Fibroblast of lung (primary cell): ENCODE measurements at places on chromosomes 3 and 15.

DNA sequence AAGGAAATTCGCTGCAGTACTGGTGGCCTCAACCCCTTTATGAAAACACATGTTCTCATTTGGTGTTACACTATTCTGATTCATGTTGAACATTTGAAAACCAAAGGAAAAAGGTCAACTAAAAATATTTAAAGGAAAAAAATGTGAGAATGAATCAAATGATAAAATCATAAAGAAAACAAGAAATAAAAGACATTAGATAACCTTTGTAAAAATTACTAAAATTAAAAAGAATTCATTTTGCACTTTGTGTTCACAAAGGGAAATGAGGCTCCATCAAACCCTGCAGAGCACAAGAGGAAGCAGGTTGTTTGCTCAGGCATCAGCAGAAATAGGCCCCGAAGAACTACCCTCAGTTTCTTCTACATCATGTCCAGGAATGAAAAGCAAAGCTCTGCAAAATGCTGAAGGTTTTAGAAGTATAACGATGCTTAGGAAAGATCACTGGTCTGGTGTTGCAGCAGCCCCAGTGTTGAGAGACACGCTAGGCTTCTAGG is 41.2 kb downstream of the MAP4 start:
- H3K4me3 ChIP-seq = no peak overlapping the region
- H3K27me3 ChIP-seq = no peaks in the 10 kb centered on the region
- no peak overlapping the region for H3K27ac ChIP-seq
- peaks cover 2% of the 10 kb centered on the region for H3K36me3 ChIP-seq
- no peaks in the 10 kb centered on the region for H3K4me1 ChIP-seq

DNA sequence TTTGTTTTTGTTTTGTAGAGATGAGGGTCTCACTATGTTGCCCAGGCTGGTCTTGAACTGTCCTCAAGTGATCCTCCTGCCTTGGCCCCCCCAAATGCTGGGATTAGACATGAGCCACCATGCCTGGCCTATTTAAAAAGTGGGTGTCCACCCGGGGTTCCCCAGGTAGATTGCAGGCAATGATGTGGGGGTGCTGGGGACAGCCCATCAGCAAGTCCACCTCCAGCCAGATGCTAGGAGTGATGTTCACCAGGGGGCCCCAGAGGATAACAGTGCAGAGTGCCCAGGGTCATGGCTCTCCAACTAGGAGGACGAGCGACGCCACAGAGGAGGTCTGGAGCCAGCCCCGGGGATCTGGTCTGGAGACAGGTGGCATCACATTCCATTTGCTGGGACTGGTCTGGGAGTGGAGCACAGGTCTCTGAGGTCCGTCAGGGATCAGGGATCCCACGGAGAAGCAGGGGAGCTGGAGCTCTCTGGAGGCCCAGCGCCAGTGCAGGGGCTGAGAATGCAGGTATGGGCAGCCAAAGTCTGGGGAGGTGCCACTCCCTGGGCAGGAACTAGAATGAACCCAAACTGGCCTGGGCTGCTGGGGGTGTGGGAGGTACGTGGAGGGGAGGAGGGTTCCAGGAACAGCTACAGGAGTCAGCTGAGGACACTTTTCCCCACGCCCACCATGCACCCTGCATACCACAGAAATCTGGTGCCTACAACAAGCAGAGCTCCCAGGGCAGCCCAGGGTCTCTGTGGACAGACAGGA is 51.2 kb upstream of the PCSK6 start:
- DNase-seq = no peak
- H3K27ac ChIP-seq = no peak overlapping the region
- H3K27me3 ChIP-seq = no peaks in the 10 kb centered on the region
- no peaks in the 10 kb centered on the region for H3K4me1 ChIP-seq
- no peaks in the 10 kb centered on the region for H3K36me3 ChIP-seq

DNA sequence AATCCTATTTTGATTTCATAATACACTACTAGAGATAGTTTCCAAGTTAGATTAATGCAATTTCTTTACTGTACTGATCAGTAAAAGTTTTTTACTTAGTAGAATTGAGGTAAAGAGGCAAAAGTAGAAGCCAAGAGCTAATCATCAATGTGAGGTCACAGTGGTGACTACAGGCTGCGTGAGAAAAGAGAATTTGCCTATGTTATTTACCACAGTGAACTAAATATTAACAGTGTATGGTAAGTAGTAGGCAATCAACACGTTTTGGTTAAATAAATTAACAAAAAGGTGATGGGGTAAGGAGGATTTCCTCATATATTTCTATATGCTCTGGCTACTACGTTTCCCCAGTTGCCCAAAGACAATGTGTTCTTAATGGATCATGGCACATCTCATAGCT is 202.2 kb upstream of the CMC1 start:
- H3K4me3 ChIP-seq = no peak overlapping the region
- no peaks in the 10 kb centered on the region for H3K4me1 ChIP-seq
- no peaks in the 10 kb centered on the region for H3K27me3 ChIP-seq
- H3K36me3 ChIP-seq = no peaks in the 10 kb centered on the region
- no peak overlapping the region for H3K27ac ChIP-seq
- no peak for DNase-seq

DNA sequence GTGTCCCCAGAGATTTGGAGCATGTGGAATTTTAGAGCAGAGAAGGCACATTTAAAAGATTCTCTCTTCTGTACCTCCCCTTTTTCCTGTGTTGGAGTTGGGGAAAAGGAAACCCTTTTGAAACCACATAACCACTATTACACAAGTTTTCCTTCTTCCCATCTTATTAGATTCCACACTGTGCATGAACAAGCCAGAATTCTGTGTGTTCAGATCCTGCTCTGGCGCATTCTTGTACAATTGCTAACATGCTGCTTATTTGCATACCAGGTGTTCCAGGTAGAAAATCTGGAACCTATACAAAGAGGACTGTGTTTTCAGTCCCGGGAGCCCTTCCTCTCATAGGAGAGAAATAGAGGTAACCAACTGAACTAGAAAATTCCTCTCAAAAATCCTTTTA is 2.6 kb upstream of the CIB2 start:
- no peak for DNase-seq
- H3K4me1 ChIP-seq = no peaks in the 10 kb centered on the region
- H3K36me3 ChIP-seq = no peaks in the 10 kb centered on the region

- no peaks in the 10 kb centered on the region for H3K36me3 ChIP-seq
- H3K27me3 ChIP-seq = no peaks in the 10 kb centered on the region
Measured at GRCh38 chr15:94131875-94132274, 99.5 kb upstream of the MCTP2 start.

GRCh38 chr3:22506871-22507270 is 696.3 kb upstream of the UBE2E2 start:
- H3K27me3 ChIP-seq = no peaks in the 10 kb centered on the region
- no peaks in the 10 kb centered on the region for H3K36me3 ChIP-seq
- H3K4me1 ChIP-seq = no peaks in the 10 kb centered on the region
- H3K27ac ChIP-seq = no peak overlapping the region

DNA sequence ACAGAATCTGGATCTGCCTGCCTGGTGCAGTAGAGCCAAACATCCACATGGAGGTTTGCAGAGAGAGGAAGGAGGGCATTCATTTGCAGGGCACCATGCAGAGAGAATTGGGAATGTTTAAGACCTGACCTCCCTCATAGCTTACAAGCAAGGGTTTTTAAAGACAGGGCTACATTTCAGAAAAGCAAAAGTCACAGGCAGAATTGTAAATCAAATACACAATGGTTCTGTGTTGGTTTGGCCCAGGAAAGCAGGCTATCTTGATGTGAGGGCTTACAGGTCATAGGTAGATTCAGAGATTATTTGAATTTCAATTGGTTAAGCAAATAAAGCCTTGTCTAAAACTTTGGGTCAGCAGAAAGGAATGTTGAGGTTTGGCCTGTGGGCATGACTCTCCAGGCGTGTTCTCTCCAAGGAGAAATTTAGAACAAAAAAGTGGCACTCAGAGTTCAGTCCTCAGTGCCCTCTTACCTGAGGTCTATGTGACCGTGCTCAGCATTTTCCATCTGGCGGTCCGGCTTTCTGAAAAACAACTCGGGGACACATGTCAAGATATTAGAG is 91.5 kb downstream of the CD47 start:
- DNase-seq = no peak
- no peak overlapping the region for H3K27ac ChIP-seq
- no peaks in the 10 kb centered on the region for H3K4me1 ChIP-seq
- H3K27me3 ChIP-seq = peaks cover 6% of the 10 kb centered on the region
- no peaks in the 10 kb centered on the region for H3K36me3 ChIP-seq
- no peak overlapping the region for H3K4me3 ChIP-seq

- no peaks in the 10 kb centered on the region for H3K27me3 ChIP-seq
- H3K27ac ChIP-seq = no peak overlapping the region
- no peak overlapping the region for H3K4me3 ChIP-seq
- no peaks in the 10 kb centered on the region for H3K36me3 ChIP-seq
- no peak for DNase-seq
Measured at GRCh38 chr3:156670077-156670476, 4.3 kb upstream of the TIPARP start.

- no peak overlapping the region for H3K4me3 ChIP-seq
- H3K27me3 ChIP-seq = no peaks in the 10 kb centered on the region
- H3K4me1 ChIP-seq = no peaks in the 10 kb centered on the region
- peak; percentile 55 for DNase-seq
Measured at GRCh38 chr3:149120051-149120972, 9.1 kb upstream of the HPS3 start.

DNA sequence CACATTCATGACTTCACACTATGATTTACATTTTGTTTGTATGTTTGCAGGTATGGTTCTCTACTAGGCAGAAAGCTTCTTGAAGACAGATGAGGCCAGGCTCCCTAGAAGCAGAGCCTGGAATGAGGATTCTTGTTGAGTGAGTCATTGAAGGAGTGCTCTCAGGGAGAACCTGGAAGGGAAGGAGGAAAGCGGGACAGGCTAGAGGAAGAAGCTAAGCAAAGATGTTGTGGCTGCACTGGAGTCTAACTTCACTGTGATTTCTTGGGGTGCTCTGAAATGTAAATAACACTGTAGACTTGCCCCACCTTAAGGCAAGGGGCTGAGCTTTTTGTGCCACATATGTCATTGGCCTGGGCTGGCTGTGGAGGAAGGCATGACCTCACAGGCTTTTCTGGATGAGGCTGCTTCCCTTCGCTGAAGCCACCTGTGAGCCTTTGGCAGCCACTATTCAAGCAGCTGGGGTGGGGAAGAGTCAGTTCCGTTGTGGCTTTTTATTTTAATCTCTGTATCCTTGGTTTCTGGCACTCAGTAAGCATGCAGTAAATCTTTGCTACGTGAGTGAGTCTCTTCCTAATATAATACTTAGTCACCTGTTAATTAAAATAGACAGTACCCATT is 307.3 kb downstream of the SV2B start:
- no peaks in the 10 kb centered on the region for H3K27me3 ChIP-seq
- DNase-seq = peak; percentile 10
- no peaks in the 10 kb centered on the region for H3K4me1 ChIP-seq

DNA sequence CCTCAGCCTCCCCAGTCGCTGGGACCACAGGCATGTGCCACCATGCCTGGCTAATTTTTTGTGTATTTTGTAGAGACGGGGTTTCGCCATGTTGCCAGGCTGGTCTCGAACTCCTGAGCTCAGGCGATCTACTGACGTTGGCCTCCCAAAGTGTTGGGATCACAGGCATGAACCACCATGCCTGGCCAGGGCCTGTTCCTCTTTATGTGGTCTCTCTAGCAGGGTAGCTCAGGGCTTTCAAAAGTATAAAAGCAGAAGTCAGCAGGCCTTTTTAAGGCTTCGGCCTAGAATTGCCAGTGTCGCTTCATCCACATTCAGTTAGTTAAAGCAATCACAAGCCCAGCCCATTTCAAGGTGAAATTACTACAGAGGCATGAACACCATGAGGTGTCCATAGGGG is 7.6 kb downstream of the VHL start:
- H3K27ac ChIP-seq = no peak overlapping the region
- H3K27me3 ChIP-seq = no peaks in the 10 kb centered on the region
- H3K36me3 ChIP-seq = peaks cover 3% of the 10 kb centered on the region
- DNase-seq = no peak
- no peak overlapping the region for H3K4me3 ChIP-seq

- H3K27me3 ChIP-seq = no peaks in the 10 kb centered on the region
- H3K4me1 ChIP-seq = no peaks in the 10 kb centered on the region
- DNase-seq = no peak
- no peak overlapping the region for H3K27ac ChIP-seq
Measured at GRCh38 chr3:29637068-29637467, 356.2 kb downstream of the RBMS3 start.

DNA sequence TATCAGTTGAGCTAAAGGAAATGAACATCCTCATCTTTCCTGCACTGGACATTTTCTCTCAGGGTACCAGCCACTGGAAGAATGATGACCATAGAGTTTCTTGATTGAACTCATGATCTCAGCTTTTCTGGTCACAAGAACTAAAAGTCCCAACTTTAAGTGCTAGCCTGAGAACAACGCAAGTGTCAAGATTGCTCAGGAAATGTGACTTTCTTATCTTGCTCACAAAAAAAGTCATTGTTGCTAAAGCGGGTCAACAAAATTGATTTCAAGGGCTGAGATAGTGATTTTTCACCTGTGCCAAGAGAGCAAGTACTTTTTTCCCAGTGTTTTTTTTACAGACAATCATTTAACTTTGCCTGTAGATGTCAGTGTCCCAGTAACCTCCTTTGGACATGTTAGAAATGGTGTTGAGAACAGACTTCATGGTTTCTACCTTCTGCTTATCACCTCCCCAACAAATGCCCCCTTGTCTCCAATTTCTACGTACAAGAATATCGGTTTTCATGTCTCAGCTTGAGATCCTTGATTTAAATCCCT is 125.9 kb downstream of the SEMA6D start:
- no peaks in the 10 kb centered on the region for H3K36me3 ChIP-seq
- H3K4me3 ChIP-seq = no peak overlapping the region
- no peak for DNase-seq
- no peaks in the 10 kb centered on the region for H3K4me1 ChIP-seq
- no peaks in the 10 kb centered on the region for H3K27me3 ChIP-seq

GRCh38 chr3:99576904-99577559 is 61.4 kb upstream of the COL8A1 start:
- H3K4me1 ChIP-seq = no peaks in the 10 kb centered on the region
- H3K27me3 ChIP-seq = no peaks in the 10 kb centered on the region
- DNase-seq = peak; percentile 43
- no peak overlapping the region for H3K4me3 ChIP-seq
- no peak overlapping the region for H3K27ac ChIP-seq
- H3K36me3 ChIP-seq = no peaks in the 10 kb centered on the region

- peaks cover 11% of the 10 kb centered on the region for H3K4me1 ChIP-seq
- no peaks in the 10 kb centered on the region for H3K36me3 ChIP-seq
- no peaks in the 10 kb centered on the region for H3K27me3 ChIP-seq
- DNase-seq = peak; percentile 97
Measured at GRCh38 chr3:171351676-171352075, 108.5 kb downstream of the TNIK start.

DNA sequence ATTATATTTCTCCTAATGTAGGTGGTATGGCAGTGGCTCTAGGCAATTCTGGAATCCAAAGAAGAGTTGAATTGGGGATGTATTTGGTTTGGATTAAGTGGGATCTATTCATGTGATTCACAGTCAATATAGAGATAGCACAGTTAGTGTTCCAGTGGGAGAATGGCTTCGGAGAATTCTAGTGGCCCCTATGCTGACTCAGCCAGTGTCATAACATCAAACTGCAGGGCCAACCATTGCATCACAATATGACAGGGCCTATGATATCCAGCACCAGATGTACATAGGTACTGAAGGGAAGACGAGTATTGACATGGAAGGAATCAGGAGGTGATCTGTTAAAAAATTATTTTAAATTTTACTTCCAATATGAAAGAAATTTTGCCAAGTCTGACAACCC is 302.8 kb upstream of the UBE2E2 start:
- no peaks in the 10 kb centered on the region for H3K4me1 ChIP-seq
- H3K27ac ChIP-seq = no peak overlapping the region
- no peaks in the 10 kb centered on the region for H3K27me3 ChIP-seq
- no peak overlapping the region for H3K4me3 ChIP-seq
